ENCODE measurements at places on chromosomes 1 and 21.

DNA sequence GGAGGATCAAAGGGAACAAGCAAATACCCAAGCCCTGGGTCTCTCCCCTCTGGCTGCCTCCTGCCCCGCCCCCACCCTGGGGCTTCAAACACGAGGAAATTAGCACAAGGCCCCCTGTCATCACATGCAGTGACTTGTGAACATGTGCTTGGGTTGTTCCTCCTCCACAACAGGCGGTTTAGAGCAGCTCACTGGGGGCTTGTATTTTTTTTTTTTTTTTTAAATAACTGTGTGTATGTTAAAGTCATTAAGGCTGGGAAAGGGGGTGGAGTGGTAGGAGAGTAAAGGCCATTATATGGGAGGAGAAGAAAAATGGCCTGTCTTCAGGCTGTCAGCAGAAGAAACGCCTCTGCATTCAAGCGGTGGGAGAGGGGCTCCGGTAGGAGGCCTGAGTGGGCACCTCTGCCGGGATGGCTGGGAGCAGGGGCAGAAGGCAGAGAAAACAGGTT lies 64.2 kb downstream of the PLXNA2 start:
- no peak for DNase-seq

DNA sequence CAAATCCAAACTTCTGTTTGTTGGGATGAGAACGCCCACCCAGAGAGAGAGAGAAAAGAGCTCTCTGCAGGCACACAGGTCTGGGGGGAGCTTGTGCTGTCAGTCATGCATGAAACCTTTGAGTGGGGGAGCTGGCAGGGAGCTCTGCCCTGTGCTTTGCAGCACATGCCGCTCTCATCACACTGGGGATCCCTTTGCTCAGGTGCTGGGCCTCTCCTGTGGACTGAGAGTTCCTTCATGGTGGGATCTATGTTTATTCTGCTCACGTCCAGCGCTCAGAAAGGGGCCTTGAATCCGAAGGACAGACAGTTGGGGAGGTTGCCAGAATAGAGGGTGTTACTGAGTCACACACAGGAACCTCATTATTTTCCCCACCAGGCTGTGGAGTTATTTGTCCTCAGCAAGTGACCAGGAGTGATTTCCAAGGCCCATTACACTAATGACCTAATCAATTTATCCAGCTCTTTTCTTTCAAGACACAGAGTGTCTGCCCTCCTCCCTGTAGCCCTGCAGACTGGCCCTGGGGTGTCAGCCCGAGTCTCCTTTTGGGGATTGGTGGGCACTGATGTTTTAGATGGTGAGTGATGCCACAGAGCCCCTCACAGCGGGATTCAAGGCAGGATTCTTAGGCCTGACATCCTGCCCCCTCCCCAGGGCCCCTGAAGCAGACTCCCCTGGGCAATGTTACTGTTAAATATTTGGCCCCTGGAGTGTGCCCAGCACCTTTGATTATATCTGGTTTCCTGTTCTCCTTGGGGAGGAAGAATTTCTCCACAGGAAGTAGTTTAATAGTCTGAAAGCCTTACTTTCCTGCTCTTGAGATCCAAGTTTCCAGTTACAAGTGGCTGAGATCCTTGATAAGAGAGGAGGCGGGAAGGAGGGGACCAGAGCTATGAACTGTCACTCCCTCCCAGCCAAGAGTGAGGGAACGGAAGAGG lies 22.3 kb downstream of the MYBPH start:
- no peak for DNase-seq

- no peak for DNase-seq
These were observed 1.1 kb upstream of the COL11A1 start for GRCh38 chr1:103109311-103109920.

GRCh38 chr1:91007827-91008226 lies 14.0 kb downstream of the ZNF644 start:
- no peak for DNase-seq

DNA sequence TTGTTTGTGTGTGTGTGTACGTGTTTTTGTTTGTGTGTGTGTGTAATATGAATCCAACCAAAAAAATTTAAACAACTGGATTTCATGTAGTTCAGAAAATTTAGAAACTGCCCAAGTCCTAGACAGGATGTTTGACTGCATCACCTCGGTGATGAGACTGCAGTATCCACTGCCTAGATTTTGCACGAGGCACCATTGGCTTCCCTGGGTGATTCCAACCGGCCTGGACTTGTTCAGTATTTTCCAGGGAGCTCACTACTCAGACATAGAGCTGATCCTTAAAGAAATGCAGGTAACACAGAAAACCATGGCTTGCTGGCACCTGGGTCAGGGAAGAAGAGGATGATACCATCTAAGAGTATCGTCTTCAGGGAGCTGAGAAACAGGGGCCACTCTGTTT lies 18.2 kb upstream of the KCNK2 start:
- DNase-seq = no peak

DNA sequence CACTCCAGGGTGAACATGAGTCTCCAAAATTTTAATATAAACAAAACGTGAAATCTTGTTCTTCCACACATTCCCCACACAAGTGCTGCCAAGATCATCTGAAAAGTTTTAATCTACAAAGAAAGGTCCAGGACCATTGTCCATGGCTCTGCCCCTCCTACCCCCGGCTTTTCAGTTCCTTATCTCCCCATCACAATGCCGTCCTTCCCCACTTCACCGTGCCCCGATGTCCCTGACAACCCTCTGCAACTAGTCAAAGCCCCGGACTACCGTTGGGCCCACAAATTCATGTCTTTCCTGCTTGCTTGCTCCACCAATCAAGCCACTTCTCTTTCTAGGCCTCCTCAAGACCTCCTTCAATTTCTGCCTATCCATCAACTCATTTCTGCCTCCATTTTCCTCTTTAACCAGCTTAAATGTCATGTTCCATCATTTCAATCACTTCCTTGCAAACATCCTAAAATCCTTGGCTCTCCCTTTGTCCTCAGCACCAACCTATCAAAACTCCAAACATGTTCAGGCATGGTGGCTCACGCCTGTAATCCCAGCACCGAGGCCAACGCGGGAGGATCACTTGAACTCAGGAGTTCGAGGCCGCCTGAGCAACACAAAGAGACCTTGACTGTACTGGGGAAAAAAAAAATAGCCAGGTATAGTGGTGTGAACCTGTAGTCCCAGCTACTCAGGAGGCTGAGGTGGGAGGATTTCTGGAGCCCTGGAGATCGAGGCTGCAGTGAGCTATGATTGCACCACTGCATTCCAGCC lies 14.0 kb upstream of the BMP8B start:
- no peak for DNase-seq
